Immature natural killer cell (primary cell): ENCODE measurements at places on chromosomes 5 and 9.
A peak's percentile ranks its signal among the peaks of the same experiment; 100 is the strongest.

GRCh38 chr9:13684656-13685055 lies 405.2 kb upstream of the MPDZ start:
- no peak for DNase-seq

GRCh38 chr5:151238303-151238741 lies 14.4 kb upstream of the CCDC69 start:
- no peak for DNase-seq

DNA sequence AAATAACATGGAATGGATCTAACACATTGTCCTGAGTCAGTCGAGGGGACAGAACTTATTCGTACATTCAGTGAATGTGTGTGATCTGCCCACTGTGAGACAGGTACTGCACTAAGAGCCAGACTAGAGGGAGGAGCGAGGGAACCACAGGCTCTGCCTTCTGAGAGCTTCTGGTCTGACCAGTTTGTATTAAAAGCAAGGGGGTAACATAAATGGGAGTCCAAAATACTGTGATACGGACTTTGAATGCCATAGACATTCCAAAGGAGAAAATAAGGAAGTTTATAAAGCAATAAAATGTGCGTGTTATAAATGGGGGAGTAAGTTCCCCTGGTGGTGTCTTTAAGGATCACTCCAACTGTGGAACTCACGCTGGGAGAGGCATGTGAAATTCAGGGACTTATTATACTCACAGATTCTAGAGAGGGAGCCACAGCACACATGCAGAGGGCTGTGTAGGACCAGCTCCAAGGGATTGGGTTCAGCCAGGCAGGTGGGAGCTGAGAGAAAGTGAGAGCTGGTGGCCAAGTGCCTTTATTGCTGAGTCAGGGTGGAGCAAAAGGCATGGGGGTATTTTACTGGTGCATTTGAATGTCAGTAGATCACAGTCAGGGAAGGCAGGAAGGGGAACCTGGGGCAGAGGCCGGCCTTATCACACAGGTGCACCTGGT lies 186.5 kb upstream of the WWC1 start:
- no peak for DNase-seq

DNA sequence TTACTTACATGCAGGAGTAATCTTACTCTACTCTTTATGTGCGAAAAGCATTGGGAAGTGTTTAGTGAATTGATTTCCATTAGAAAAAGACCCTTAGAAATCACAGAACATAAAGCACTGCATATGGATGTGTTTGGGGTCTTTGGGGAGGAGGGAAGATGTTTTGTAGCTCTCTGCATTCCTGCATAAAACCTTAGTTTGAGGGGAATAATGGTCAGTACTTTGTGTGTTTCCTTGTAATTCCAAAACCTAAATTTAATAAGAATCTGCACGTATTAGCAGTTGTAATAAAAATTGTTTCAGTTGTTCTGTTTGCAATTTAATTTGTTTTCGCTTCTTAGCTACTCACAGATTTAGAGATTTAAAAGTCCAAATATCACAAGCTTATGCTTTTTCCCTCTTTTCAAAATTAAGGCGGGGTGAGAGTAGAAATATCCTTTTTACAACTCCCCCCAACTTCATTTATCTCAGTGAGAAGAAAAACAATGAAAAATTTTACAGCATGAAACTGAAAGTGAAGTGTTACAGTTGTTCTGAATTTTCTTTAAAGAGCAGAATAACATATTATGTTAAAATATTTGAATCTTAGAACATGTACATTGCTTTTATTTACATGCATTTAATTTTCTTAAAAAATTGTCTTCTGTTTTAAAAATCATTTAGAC lies 143.8 kb downstream of the SMARCA2 start:
- DNase-seq = no peak

GRCh38 chr9:108219664-108220063 lies 636.1 kb downstream of the ACTL7B start:
- no peak for DNase-seq

- no peak for DNase-seq
These were observed 48.9 kb upstream of the TTC23L start for GRCh38 chr5:34790069-34790468.

- DNase-seq = no peak
These were observed 1.5 kb downstream of the EGFL7 start for GRCh38 chr9:136664000-136664915.

DNA sequence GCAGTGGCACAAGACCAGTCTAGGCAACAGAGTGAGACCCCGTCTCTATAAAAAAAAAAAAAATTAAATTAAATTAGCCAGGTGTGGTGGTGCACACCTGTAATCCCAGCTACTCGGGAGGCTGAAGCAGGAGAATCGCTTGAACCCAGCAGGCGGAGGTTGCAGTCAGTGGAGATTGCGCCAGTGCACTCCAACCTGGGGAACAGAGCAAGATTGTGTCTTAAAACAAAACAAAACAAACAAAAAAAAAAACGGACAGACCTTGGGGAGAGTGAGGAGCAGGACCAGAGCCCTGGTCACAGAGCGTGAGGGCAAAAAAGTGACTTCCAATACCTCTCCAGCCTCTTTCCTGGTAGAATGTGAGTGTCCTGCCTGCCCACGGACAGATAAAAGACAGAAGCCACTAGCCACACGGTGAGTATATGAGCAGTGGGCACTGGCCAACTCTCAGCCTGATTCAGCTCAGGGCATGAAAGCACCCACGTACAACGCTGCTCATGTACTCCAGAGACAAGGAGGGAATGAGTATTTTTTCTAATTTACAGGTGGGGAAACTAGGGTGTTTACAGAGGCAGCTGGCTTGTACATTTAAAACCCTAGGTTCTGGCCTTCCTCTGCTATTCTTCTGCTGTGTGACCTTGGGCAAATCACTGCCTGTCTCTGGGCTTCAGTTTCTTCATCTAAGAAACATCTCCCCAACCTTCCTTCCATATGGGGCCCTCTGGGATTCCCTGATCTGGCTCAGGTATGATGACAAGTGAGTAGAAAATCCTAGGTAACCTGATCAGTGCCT lies 1.8 kb downstream of the OLFML2A start:
- DNase-seq = no peak

GRCh38 chr9:124011460-124012301 lies at the start of gene LHX2:
Gene LHX2 (plus strand): TSS chr9:124011768. CDS start chr9:124012349, 581 bp downstream.
- DNase-seq = no peak

DNA sequence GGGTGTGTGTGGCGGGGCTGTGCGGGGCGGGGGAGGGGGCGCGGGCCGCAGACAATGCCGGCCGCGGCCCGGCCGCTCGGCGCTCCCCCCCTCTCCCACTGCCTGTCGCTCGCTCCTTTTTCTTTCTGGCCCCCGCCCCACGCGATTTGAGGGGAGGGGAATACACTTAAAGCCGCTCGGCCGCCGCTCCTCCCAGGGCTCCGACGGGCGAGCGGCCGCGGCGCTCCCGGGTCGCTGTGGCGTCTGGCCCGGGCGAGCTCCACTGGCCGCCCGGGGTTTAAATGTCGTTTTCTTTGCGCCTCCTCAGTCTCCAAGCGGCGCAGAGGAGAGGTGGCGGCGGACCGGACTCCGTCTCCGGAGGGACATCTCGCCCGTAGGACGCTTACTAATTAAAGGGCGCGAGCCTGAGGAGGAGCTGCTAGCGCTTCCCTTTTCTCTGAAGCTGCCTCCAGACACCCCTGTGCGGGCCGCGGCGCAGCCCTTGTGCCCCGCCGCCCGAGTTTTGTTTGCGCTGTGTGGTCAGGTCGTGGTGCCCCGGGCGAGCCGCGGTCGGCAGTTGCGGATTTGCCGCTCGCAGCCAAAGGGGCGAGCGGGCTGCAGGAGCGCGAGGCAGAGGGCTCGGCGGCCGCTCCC lies 1.4 kb downstream of the ZSWIM6 start:
- DNase-seq = peak; percentile 52

- DNase-seq = no peak
These were observed 376 bp downstream of the ANKRD18B start for GRCh38 chr9:33524306-33524947.
